Nephron progenitor cell (in vitro differentiated cells): ENCODE measurements at places on chromosomes 13 and 19.

- DNase-seq: no peak
Measured at GRCh38 chr19:13398780-13399726, 107.2 kb downstream of the CACNA1A start.

- no peak for DNase-seq
Measured at GRCh38 chr13:23609874-23610576, 39.8 kb downstream of the TNFRSF19 start.

DNA sequence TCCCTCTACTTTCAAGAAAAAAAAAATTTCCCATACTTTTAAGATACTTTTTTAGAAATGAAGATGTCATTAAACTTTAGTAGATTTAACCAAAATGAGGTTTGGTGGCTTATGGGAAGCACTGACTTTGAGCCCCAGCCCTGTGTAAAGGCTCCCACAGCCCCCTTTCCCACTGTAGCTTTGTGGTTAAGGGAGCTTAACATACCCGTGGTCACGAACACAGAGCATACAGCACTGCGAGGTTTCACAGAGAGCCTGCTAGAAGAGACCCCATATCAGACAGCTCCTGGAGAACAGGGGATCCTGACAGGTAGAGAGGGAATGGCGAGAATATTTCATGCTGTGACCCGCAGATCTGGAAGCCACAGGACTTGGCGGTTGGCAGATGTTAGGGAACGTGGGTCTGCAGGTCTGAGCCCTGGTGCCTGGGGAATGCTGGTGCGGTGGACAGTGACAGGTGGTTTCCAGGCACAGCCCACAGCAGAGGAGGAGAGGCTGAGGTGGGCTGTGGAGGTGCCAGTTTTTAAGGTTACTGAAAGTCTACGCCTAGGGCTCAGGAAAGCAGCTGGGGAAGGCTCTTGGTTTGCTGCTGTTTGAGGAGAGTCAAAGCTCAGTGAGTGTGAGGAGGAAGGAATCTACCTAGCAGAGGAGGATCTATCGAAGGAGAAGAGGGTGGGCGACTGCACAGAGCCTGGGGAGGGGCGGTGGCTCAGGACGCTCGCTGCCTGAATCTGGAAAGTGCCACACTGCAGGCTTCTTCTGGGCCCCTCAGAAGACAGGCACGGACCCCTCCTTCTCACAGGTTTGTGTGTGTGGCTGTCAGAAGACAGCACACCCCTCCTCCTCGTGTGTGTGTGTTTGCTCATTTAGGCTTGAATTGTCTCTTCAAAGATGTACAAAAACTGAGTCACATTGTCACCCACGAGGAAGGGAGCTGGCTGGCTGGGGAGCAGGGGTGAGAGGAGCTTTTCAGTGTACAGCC, 49.9 kb downstream of the SLC7A9 start:
- no peak for DNase-seq

GRCh38 chr13:36528105-36528504, 95.8 kb downstream of the CCNA1 start:
- DNase-seq: no peak

DNA sequence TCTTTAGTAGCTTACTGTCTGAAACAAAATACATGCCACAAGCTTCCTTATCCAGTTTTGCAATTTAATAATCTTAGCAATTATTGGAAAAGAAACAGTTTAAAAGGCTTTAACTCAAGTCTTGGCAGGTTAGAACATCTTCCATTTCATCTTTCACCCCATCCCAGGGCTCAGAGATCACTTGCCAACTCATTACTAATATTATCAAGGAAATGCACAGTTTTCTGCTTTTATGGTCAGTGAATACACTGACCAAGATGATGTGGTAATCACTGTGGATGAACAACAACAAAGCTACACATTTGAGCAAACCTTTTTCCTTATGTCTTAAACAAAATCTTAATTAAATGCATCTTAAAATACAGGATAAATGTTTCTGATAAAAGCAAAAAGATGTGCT, 48.0 kb upstream of the ITM2B start:
- no peak for DNase-seq

DNA sequence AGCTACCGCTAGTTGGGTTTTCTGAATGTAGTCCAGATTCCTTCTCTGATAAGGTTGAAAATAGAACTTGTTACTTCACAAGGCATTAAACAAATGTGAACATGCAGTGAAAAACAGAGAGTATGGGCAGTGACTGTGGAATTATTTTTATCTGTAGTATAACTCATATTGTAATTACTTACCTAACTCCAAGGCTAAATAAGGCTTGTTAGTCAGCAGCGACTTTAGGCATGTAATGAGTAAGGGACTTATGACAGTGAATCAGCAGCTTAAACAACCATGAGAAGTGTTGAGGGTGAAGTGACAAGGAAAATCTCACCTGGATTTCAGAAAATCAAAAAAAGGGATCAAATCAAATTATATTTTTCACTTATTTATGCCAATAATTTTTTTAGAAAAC, 1719.5 kb upstream of the MIR17HG start:
- no peak for DNase-seq

- peak; percentile 29 for DNase-seq
Measured at GRCh38 chr13:106467427-106468122, 67.9 kb downstream of the EFNB2 start.

DNA sequence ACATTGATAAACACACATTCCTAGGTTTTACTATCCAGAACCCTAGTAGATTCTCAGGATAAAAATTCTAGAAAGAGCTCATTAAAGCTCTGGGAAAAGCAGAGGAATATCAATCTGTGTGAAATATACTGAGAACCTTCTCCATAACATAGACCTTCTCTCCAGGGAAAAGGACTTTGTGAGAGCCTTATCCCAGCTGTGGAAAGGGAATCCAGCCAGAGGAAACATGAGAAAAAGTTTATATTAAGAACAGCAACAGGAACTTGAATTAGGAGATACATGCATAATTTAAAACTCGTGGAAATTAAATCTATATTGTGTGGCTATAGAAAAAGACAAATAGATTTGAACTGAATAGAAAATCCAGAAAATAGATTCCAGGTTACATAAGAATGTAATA, 1639.9 kb downstream of the EFNB2 start:
- no peak for DNase-seq

- DNase-seq: no peak
Measured at GRCh38 chr13:110447058-110447511, 114.4 kb downstream of the RAB20 start.

DNA sequence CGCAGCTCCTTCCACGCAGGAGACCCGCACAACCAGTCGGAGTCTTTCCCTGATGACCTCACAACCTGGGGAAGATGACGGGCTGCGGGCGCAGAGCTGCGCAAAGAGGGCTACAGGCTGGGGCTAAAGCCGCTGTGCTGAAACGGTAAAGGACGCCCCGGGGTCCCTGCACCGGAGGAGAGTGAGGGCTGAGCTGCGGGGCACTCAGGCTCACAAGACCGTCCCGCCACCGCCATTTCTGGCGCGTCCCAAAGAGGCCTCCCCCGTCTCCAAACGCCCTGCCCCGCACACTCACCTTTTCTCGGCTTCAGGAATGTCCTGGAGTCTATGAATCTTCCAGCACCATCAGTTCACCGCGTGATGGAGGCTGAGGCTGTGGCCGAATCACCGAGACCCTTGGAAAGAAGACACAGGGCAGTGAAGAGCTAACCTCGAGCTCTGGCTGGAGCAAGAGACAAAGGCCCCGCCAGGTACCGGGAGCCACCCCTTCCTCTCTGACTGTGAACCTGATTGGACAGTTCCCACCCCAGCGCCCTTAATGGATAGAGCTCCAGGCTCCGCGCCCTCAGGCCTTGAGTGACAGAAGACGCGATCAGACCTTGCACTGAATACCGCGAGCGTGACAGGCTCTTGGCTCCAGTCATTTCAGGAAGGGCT, 41.8 kb upstream of the ZNF429 start:
- DNase-seq: peak; percentile 63

GRCh38 chr13:104099750-104100149, 1033.5 kb upstream of the SLC10A2 start:
- DNase-seq: no peak

DNA sequence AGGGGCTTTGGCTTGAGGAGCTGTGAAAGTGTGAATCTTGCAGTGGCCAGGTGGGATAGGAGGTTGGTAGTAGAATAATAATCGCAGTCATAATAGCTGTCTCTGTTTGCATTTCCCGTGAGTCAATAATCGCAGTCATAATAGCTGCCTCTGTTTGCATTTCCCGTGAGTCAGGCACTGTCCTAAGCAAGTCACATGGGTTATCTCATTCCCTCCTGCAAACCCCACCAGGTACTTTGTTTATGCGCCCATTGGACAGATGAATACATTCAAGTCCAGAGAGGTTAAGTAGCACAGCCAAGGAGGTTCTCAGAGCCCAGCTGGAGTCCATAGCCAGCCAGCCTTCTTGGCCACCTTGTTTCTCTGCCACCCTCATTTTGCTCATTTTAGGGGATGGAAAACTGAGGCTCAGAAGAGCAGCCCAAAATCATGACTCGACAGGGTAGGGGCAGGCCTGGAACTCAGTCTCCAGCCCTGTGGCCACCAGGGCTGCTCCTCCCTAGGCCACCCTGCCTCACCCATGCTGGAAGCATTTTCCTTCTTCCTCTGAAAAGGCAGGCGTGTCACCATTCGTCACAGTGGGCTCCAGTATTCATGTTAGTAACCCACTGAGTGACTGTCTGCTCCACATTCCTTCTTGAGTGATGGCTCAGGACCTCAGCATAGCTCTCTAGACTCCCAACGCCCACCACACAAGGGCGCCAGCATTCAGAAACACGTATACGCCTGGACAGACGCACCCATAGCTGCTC, 206.2 kb downstream of the URI1 start:
- DNase-seq: no peak

- no peak for DNase-seq
Measured at GRCh38 chr13:39530916-39531315, 72.1 kb downstream of the LHFPL6 start.

DNA sequence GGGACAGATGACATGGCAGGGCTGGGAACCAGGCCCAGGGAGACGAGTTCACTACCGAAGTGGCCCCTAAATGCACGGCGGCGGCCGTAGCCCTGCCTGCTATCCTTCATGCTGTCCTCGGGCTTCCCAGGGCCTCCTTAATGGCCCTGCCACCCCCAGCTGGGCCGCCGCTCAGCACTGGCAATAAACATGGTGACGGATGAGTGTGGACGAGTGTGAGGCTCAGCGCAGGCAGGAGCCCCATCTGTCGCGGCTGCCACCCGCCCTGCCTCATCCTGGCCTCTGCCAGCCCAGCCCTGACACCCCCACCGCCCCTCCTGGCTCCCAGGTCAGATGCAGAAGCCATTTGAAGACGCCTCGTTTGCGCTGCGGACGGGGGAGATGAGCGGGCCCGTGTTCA, 13.6 kb downstream of the PIN1 start:
- peak; percentile 62 for DNase-seq

GRCh38 chr13:28741084-28741491, 22.3 kb upstream of the SLC46A3 start:
- DNase-seq: no peak

DNA sequence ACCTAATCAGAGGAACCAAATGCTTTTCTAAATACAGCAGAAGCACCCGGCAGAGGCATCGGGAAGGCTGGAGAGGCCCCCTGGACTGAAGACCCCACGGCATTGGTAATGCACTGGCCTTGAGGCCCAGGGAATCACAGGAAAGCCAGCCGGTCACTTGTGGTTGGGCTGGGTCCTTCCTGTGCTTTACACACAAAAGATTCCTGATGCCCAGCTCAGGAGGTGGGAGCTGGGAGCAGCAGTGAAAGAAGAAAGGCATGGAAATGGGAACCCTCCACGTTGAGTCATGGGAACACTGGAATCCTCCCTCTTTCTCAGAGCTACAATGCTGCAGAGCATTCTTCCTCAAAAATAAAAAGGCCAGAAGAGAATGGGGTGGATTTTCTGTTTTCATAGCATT, 126.4 kb downstream of the TNFRSF19 start:
- no peak for DNase-seq

DNA sequence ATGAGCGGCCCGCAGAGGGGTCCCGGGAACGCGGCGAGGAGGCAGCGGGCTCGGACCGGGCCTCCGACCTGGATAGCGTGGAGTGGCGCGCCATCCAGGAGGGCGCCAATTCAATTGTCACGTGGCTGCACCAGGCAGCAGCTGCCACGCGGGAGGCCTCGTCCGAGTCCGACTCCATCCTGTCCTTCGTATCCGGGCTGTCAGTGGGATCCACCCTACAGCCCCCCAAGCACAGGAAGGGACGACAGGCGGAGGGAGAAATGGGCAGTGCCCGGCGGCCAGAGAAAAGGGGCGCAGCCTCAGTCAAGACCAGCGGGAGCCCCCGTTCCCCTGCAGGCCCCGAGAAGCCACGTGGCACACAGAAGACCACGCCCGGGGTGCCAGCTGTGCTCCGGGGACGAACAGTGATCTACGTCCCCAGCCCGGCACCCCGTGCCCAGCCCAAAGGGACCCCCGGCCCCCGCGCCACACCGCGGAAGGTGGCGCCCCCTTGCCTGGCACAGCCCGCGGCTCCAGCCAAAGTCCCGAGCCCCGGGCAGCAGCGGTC, 10.7 kb downstream of the C19orf25 start:
- DNase-seq: no peak

DNA sequence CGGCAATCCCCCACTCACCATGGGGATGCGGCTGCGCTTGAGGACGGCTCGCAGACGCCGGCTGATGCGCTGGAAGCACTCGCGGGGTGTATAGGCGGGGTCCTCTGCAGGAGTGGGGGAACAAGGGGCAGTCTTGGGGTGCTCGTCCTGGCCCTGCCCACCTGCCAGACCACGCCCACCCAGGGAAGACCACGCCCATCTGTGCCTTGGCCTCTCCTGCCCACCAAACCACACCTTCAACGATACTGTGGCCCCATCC, 6.7 kb downstream of the RNU6-9 start:
- no peak for DNase-seq

DNA sequence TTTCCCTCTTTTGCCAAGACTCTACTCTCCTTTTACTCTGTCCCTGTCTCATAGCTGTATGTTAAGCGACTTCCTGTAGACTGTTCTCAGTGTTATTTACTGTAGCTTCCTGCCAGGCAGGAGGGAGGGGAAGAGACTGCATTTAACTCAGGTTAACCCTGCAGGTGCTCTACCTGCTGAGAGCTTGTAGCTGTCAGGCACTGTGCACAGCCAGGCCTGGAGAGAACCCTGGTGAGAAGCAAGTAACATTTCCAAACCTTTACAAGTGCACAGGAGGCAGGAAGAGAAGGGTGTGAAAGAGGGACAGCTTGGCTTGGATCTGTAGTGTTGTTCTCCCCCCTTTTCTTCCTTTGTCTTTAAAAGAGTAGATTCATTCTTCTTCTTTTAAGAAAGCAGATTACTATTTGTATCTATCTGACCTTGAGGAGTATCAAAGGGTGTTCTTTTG, 167.1 kb downstream of the LMO7 start:
- no peak for DNase-seq

GRCh38 chr19:18502246-18502637, 19.6 kb downstream of the ELL start:
- DNase-seq: no peak

GRCh38 chr19:8331263-8331845, 10.1 kb downstream of the RPS28 start:
- no peak for DNase-seq

- DNase-seq: no peak
Measured at GRCh38 chr19:10979951-10980381, 19.1 kb downstream of the SMARCA4 start.

GRCh38 chr13:43846496-43847158, 32.9 kb downstream of the CCDC122 start:
- no peak for DNase-seq

GRCh38 chr19:49749771-49750170, 13.3 kb downstream of the TSKS start:
- DNase-seq: no peak
